SHP77 (cell line): ENCODE measurements at places on chromosomes 3 and 15.

- no peak for DNase-seq
Measured at GRCh38 chr3:32347343-32348125, 44.1 kb upstream of the CMTM7 start.

DNA sequence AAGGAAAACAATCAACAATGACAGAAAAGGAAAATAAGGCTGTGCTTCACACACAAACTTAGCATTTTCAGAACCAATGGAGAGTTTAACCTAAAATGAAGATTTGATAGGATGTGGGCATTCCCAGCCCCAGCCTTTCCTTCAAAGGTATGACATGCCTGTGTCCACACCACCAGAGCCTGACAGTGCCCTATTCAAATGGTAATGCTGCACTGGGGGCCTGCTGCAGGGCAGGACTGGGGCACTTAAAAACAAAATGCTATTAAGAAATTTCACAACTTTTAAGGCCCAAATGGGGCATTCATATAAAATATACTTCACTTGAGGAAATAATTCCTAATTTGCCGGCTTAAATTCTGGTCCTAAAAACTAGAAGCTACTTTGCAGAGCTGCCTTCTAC is 30.9 kb upstream of the TKT start:
- no peak for DNase-seq

GRCh38 chr15:41844814-41845213 is 6.2 kb downstream of the PLA2G4B start:
- no peak for DNase-seq

- no peak for DNase-seq
Measured at GRCh38 chr15:77430213-77430612, 9.5 kb downstream of the HMG20A start.

GRCh38 chr3:140906785-140907184 is 34.9 kb upstream of the SLC25A36 start:
- DNase-seq: no peak

DNA sequence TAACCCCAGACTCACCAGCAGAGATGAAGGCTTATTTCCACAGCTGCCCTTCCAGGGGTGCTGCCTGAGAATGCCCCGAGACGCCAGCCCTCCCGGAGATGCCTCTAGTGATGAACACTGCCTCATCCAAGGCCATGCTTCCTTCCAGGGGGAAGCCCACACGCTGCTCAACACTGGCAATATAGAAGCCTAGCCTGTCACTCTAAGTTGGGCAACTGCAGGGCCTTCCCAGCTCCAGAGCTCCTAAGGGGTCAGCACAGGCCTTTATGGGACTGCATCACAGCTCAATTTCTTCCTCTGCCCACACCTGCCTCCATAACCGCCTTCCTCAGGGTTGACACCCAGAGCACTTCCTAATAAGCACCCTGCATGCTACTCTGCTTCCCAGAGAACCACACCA is 217.7 kb downstream of the ABHD5 start:
- DNase-seq: no peak

DNA sequence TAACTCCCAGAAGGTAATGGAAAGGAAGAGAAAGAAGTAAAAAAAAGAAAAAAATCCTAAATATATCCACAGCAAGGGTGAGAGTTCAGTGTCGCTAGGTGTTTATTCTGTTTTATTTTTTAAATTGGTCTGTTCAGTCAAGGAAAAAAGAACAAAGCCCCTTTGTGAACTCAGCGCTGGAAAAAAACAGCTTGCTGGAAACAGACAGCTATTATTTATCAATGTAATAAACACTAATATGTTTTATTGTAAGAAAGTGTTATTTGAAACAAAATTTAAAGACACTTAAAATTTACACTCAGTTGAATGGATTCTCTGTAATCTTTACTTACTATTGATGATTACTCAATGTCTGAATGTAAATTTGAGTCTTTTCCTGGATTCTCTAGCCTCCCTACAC is 32.3 kb upstream of the LEKR1 start:
- no peak for DNase-seq

GRCh38 chr15:34101366-34102174 is at the start of the genes EMC7 and PGBD4:
Gene EMC7, minus strand, starts transcription at chr15:34101862. Its CDS starts 23 bp downstream, at chr15:34101839.
Gene PGBD4, plus strand, starts transcription at chr15:34102083. Its CDS starts 449 bp downstream, at chr15:34102532.
- DNase-seq: peak; percentile 98

- DNase-seq: peak; percentile 16
Measured at GRCh38 chr3:23949784-23950183, 4.7 kb downstream of the NR1D2 start.

DNA sequence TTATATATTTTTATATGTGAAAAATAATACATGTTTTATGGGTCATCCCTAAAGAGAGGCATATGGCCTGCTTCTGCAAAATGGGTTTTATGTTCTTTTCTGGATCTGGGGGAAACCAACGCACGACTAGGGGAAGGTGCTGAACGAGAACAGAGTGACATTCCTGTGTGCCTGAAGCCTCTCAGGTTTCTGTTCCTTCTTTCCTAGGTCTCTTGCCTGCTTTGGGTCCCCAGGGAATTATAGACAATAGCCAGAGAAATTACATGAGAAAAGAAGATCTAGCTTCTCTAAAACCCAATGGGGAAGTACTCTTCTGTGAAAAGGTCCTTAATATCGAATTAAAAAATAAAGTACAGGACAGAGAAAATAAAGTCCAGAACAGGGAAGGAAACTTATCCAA is 66.5 kb downstream of the IGSF11 start:
- no peak for DNase-seq

DNA sequence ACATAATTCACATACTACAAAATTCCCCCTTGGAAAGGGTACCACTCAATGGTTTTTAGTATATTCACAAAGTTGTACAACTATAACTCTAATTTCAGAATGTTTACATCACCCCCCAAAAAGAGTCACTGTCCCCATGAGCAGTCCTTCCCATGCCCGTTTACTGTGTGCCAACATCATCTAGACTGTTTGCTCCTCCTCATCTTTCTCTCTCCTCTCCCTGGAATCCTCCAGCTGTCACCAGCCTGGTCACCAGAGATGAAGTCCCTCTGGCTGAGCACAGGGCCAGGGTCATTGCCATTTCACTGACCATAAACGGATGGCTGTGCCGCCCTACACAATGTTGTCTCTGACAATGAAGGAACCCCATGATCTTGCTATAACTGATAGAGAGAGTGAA is 45.2 kb downstream of the C2CD4B start:
- DNase-seq: peak; percentile 15

DNA sequence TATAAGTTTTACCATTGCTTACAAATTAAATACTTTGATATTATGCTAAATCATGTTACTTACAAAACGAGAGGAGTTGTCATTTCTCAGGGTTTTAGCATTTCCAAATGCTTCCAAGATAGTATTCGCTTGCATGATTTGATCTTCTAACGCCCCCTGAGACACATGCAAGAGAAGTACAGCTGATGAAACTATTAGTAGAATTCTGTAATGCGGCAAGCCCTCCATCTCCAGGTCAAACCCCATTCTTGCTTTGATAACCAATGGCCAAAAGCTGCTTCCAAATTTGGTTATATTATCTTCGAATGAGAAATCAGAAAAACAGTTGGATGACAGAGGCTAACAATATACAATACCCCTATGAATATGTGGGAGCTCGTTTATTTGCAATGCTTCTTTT is 14.7 kb downstream of the MYH15 start:
- no peak for DNase-seq

- DNase-seq: no peak
Measured at GRCh38 chr3:17747174-17747889, 4.9 kb upstream of the TBC1D5 start.

GRCh38 chr3:124856677-124857076 is 30.5 kb downstream of the ITGB5 start:
- DNase-seq: no peak

GRCh38 chr3:34864011-34864410 is 775.3 kb upstream of the ARPP21 start:
- DNase-seq: no peak

- DNase-seq: peak; percentile 36
Measured at GRCh38 chr15:38474155-38474757, 20.3 kb downstream of the FAM98B start.

DNA sequence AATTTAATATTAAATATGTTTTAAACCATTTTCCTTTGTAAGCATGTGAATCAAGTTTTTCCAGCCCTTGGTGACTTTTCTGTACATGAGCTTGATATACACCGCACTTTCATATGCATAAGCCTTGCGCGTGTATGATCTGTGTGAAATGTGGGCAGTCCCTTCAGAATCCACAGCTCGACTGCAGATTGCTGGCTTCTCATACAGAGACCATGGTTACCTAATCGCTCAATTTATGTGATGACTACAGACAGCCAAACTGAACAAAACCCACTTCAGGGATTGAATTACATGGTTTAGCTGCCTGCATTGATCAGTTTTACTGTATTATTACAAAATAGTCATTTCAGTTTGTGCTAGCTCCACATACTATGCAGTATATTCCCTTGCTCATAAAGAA is 212.3 kb upstream of the NECTIN3 start:
- DNase-seq: no peak

- no peak for DNase-seq
Measured at GRCh38 chr3:14199641-14200040, 21.0 kb downstream of the LSM3 start.

GRCh38 chr3:118846176-118846575 is 188.5 kb downstream of the IGSF11 start:
- no peak for DNase-seq

DNA sequence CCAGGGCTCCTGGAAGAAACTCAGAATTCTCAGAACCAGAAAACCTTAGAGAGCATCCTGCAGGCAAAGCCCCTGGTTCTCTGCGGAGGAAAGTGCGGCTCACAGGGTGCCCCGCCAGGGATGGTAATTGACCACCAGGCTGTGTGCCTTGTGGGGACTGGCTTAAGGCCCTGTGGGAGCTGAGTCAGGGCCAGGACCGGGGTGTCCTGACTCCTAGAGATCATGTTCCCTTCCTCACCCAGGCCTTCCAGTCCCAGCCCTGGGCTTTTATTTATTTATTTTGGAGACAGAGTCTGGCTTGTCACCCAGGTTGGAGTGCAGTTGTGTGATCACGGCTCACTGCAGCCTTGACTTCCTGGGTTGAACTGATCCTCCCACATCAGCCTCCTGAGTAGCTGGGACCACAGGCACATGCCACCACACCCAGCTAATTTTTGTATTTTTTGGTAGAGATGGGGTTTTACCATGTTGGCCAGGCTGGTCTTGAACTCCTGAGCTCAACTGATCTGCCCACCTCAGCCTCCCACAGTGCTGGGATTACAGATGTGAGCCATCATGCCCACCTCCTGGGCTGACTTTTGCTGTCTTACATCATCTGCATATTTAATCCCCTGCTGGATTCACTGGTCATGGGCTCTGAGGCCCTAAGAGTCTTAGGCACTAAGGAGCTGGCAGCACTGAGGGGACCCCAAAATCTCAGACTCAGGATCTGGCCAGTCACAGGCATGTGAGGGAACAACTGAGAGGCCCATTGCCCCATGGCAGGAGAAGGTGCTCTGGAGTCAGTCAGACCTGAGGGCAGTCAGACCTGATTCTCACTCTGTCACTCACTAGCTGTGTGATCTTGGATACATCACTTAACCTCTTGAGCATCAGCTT is 20.4 kb upstream of the LAMP3 start:
- no peak for DNase-seq
